Activated T-cell treated with anti-CD3 and anti-CD28 coated beads, Interleukin-2, amount 50 U/mL, for 72 hours (primary cell): ENCODE measurements at places on chromosomes 6 and 20. TPM values are rescaled to one million over a fixed set of nuclear protein-coding genes. Genes with fewer than 3 reads are reported as not detected.
A peak's percentile ranks its signal among the peaks of the same experiment; 100 is the strongest.

NKX2-2 gene
- total RNA-seq: not detected

DNA sequence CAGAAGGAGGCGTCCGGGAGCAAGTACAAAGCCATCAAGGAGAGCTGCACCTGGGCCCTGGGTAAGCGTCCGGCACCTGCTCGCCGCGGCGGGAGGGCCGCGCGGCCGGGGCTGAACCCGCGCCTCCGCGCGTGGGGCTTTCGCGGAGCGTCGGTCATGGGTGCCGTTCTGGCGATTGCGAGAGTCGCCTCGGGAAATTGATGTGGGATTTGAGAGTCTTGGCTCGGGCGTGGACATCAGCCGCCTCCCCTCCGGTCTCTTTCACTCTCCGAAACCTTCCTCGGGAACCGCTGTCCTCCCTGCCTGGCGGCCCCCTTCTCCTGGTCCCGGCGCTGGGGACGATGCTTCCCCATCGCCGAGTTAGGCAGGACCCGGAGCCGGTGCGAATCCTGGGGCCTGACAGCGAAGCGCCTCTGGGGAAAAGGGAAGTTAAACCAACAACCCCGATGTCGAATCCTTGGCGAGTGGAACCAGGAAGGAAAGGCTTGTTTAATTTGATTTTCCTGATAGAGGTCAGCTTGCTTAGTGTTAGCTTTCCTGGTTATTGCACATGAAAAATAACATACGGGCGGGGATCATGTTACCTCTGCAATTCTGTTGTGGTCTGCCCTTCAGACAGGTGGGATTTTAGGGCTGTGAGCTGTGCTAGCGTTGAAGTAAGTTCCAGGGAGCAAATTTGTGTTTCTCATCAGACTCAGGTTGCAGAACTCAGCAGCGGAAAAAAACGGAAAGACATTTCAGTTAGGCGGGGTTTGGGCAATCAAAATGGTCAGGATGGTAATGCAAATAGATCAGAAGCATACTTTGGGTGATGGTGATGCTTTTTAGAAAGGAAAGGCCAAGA, 594 bp downstream of the ARFGEF3 start:
- peaks cover 16% of the 10 kb centered on the region for H3K4me1 ChIP-seq
- H3K27me3 ChIP-seq: peaks cover 66% of the 10 kb centered on the region
- no peak for DNase-seq
- no peak overlapping the region for H3K27ac ChIP-seq
- H3K4me3 ChIP-seq: peak overlapping the region; percentile 76

DNA sequence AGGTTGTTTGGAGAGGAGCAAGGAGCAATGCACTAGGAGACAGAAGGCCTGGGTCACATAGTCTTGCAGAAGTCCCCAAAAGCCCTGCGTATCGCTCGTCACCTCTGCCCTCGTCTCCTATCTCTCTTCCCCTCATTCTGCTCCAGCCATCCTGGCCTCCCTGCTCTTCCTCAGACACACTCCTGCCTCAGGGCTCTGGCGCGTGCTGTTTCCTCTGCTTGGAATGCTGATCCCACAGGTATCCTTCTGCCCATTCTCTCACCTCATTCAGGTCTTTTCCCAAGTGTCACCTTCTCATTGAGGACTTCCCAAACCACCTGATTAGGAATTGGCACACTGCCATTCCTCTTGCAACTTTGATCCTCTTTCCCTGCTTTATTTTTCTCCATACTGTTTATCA, 9.0 kb upstream of the SLC2A10 start:
- no peak for DNase-seq
- H3K4me3 ChIP-seq: no peak overlapping the region
- no peaks in the 10 kb centered on the region for H3K36me3 ChIP-seq
- no peak overlapping the region for H3K27ac ChIP-seq
- H3K4me1 ChIP-seq: no peaks in the 10 kb centered on the region
- peaks cover 17% of the 10 kb centered on the region for H3K27me3 ChIP-seq

DNA sequence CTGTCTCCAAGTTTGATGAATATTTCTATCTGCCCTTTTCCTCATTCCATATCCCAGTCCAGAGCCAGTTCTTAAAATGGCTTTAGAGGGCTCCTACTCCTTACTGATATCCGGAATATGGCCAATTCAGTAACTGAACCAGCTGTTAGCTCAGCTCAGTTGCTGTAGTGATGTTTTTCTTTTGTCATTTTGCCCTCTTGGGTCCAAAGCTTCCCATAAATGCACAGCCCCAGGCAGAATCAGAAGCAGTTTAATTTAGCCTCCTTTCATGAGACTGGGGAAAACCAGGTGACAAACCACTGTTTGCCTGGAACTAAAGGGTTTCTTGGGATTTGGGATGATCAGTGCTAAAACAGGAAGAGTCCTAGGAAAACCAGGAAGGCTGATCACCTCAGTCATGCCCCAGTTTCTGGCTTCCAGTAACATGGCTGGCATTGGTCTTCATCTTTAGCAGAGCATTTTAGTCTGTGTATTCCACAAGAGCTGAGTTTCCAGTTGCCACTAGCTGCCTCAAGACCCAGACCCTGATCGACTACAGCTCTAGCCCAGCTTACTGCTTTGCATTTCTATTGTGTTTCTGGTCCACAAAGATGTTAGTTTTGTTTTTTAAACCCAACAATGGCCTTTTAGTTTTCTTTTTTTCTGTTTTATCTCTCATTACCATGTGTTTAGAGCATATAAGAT, 40.6 kb upstream of the REV3L start:
- no peak for DNase-seq
- no peak overlapping the region for H3K4me3 ChIP-seq
- H3K4me1 ChIP-seq: peaks cover 33% of the 10 kb centered on the region
- H3K36me3 ChIP-seq: peaks cover 3% of the 10 kb centered on the region
- peak overlapping the region; percentile 19 for H3K27ac ChIP-seq
- H3K27me3 ChIP-seq: no peaks in the 10 kb centered on the region

DNA sequence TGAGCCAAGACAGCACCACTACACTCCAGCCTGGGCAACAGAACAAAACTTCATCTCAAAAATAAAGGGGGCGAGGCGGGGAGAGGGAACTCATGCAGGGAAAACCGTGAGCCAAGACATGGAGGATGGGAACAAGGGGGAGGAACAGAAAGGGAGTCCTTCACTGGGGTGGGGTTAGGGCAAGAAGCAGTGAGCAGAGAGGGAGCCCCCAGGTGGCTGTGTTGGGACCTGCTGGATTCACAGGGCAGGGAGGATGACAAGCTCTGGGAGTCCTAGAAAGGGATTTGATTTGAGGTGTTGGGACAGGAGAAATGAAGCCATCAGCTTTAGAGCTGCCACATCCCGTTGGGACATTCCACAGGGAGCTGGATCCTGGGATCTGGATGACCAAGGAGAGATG, 90.6 kb upstream of the TOP1 start:
- peaks cover 9% of the 10 kb centered on the region for H3K36me3 ChIP-seq
- H3K4me1 ChIP-seq: peaks cover 9% of the 10 kb centered on the region
- H3K27ac ChIP-seq: no peak overlapping the region
- DNase-seq: no peak
- peaks cover 10% of the 10 kb centered on the region for H3K27me3 ChIP-seq

DNA sequence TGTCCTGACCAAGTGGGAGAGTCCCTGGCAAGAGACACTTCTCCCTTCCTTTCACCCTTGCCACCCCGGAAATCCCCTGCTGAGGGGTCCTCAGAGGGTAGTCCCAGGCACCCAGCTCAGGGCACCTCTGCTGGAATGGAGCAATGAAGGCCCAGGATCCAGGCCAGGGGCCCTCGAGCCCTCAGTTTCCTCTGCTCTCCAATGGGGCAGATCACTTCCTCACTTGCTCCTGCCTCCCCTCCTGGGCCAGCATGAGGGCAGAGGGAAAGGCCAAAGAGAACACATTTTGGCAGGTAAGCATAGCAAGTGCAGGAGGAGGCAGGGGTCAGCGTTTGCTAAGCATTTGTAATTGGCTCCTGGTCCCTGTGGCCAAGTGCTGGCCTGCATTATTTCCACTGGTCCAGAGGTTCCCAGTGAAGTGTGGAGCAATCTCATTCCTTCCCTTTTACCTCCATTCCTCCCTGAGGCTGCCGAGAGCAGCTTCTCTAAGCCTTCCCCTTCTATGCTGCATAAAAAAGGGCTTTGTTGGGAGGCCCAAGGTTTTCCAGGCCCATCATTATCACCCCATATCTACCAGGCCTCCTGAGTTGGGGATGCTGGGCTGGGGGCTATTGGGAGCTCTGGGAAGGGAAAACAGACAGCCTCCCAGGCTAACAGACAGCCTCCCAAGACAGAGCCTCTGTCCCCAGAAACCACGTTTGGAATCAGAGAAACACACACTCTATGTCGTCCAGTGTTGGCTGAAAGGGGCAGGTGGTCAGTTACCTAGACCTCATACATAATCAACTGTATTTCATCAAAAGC, 28.8 kb upstream of the VEGFA start:
- H3K4me1 ChIP-seq: no peaks in the 10 kb centered on the region
- DNase-seq: no peak
- H3K4me3 ChIP-seq: no peak overlapping the region
- no peaks in the 10 kb centered on the region for H3K27me3 ChIP-seq
- H3K27ac ChIP-seq: no peak overlapping the region
- no peaks in the 10 kb centered on the region for H3K36me3 ChIP-seq

DNA sequence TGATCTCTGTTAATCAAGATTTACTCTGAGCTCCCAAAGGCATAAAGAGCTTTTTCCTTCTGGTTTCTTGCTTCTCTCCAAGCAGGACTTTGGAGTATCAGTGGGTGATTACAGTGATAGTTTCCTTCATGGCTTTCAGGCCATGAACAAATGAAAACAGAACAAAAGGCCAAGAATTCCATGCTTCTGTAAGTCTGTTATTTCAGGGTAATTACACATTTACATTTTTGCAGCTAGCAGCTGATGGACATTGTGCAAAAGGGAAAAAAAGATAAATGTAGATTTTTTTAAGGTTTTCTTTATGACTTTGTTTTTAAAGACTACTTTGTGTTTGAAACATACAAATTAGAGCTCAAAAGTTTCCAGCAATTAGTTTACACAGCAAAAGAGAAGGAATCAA, 441.6 kb downstream of the PLCB1 start:
- no peak overlapping the region for H3K4me3 ChIP-seq
- H3K27ac ChIP-seq: no peak overlapping the region
- no peaks in the 10 kb centered on the region for H3K27me3 ChIP-seq
- no peak for DNase-seq

DNA sequence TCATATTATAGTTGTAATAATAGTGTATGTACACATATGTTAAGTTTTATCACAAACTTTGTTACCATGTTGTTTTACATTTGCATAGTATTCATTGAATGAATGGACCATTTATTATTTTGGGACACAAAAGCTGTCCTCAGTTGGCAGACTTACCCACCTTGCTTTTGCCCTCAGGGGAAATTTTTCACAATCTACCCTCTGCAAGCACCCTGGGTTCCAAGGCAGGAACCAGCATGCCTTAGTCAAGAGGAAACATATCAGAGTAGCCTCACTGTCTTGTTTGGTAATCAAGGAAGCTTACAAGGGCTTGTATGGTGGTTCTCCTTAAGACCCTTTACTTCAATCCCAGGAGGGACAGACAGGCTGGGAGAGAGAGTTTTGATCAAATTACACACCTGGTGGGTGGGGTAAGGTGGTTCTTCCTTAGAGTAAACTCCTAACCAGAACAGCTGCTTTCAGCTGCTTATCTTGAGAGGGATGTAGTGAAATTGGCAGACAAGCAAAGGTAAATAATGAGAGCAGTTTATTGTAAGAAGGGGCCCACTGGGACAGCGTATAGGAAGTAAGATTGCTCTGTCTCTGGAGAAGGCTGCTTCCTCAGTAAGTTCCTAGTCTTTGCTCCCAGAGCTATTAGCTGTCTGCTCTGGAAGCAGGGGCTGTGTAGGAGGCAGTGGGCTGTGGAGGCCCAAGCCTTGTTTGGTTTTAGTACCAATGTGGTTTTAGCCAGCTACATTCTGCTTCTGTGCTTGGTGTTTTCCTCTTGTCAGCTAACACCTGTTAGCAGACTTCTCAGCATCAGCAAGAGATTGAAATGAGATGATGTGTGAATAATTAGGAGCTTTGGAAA, 31.1 kb downstream of the BRPF3 start:
- peak overlapping the region; percentile 53 for H3K27ac ChIP-seq
- H3K4me1 ChIP-seq: no peaks in the 10 kb centered on the region
- H3K27me3 ChIP-seq: no peaks in the 10 kb centered on the region
- peaks cover 2% of the 10 kb centered on the region for H3K36me3 ChIP-seq
- DNase-seq: no peak
